GM23338 (cell line): ENCODE measurements at places on chromosomes 2 and 18. TPM values are rescaled to one million over a fixed set of nuclear protein-coding genes. Genes with fewer than 3 reads are reported as not detected.

The POTEF gene
- 1.8 and 3.0 TPM in 2 replicates for total RNA-seq

The IGFBP5 gene
- total RNA-seq, result 0.74 and 2.5 TPM in 2 replicates

The TOGARAM2 gene
- total RNA-seq, result 0.47 and 1.8 TPM in 2 replicates

The LBH gene
- total RNA-seq, result 21.0 and 30.3 TPM in 2 replicates

The RAB17 gene
- total RNA-seq, result 21.4 and 26.9 TPM in 2 replicates

The CACNB4 gene
- total RNA-seq, result 7.6 and 9.8 TPM in 2 replicates

The SP100 gene
- total RNA-seq, result 0.73 TPM in 1 of 2 replicates, not detected in the other

The CD8A gene
- 0.24 and 0.54 TPM in 2 replicates for total RNA-seq

The PLEKHH2 gene
- 6.5 and 6.7 TPM in 2 replicates for total RNA-seq

The B4GALT6 gene
- 33.8 and 40.4 TPM in 2 replicates for total RNA-seq

- no peak for DNase-seq
Observed at GRCh38 chr2:10497797-10498251, 49.7 kb upstream of the ODC1 start.

DNA sequence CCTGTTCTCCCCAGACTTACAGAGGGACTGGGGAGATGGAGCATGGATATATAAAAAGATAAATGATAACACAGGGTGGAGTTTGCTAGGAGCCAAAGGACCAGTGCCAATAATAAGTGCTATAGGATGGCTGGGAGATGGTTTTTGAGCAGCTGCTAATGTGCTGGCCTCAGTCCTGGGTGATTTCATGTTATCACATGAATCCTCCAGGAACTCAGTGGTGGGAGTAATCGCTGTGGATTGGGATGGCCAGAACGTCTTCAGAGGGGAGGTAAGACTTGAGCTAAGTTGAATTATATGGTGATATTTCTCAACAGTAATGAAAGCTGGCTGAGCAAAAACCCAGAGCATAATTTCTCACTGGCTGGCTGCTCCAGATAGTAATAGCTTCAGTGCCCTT is 441.4 kb downstream of the SLC4A3 start:
- no peak for DNase-seq

DNA sequence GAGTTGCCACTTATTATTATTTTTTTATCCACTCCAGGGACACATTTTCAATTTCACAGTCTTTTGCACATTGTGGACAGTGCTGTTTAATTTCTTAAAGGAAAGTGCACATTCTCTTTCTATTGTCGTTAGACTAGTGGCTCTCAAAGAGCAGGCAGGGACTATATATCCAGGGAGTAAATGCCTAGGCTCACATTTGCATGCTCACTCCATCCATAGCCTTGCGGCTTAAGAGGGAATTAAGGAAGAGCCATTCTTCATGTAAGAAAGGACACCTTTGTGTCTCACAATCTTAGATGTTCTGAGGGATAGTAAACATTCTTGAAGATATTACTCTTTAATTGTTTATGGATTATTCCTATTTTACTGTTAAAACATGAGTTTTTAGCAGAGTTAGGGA is 70.8 kb downstream of the FIGN start:
- DNase-seq, result no peak

DNA sequence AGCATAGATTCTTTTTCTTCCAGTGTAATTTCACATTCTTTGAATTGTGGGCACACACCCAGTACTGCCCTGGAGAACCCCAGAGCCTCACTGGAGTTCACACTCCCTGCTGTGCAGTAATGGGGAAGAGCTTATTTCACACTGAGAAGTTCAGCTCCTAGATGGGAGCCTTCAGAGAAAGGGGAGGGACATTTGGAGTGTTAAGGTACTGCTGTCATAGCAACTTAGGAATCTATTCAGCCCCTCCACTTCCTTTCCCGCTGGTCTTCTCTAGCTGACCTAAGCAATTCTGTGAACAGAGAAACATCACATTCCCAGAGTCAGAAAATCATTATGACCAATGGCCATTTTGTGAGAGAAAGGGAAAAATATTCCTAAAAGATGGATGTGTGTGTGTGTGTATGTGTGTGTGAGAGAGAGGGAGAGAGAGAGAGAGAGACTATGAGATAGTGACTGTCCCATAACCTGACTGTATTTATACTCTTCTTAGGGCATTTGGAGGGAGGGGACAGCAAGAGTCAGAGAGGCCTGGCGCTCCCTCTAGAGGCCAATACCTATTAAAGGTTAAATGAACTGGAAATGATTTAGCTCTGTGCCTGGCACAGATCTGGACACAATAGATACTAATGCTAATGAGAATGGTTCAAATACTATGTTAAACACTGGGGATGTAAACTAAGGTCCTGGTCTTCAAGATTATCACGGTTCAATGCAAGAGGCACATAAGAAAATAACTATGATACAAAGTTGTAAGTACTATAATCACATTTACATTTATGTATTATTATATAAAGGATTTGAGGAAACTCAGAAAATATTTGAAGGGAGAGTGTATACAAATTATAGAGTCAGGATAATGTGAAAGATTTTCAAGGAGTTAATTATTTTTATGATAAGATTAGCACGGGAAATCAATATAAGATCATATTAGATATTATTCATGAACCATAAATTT is 41.5 kb upstream of the RPE start:
- DNase-seq, result peak; percentile 94

DNA sequence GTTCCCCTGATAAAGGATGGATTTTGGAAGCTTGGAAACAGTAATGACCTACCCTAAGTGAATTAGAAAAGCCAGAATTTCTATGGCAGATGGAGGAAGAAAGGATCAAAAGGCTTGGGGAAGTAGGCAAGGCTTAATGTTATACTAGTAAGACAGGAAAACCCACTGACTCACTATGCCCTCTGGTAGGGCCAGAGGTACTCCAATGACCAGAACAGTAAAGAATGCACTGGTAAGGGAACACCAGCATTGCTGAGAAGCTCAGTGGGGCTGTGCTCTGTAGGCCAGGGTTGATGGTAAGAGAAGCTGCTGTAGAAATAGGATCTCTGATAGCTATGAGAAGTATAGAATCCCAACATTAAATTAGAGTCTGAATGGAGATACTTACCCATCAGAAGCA is 126.4 kb downstream of the GFPT1 start:
- DNase-seq, result no peak

GRCh38 chr2:230410861-230411569 is 5.0 kb upstream of the SP100 start:
- DNase-seq, result peak; percentile 2

- DNase-seq, result no peak
Observed at GRCh38 chr2:133418021-133418420, 150.2 kb downstream of the NCKAP5 start.

- DNase-seq, result no peak
Observed at GRCh38 chr2:188659656-188660406, 314.3 kb upstream of the COL3A1 start.

DNA sequence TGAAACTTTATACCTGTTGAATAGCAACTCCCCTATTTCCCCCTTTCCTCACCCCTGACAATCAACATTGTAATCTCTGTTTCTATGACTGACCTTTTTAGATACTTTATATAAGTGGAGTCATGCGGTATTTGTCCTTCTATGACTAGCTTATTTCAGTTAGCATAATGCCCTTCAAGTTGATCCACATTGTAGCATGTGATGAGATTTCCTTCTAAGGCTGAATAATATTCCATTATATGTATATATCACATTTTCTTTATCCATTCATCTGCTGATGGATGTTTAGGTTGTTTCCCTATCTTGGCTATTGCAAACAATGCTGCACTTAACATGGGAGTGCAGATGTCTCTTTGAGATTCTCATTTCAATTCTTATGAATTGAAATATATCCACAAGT is 9.5 kb downstream of the FASTKD2 start:
- no peak for DNase-seq

DNA sequence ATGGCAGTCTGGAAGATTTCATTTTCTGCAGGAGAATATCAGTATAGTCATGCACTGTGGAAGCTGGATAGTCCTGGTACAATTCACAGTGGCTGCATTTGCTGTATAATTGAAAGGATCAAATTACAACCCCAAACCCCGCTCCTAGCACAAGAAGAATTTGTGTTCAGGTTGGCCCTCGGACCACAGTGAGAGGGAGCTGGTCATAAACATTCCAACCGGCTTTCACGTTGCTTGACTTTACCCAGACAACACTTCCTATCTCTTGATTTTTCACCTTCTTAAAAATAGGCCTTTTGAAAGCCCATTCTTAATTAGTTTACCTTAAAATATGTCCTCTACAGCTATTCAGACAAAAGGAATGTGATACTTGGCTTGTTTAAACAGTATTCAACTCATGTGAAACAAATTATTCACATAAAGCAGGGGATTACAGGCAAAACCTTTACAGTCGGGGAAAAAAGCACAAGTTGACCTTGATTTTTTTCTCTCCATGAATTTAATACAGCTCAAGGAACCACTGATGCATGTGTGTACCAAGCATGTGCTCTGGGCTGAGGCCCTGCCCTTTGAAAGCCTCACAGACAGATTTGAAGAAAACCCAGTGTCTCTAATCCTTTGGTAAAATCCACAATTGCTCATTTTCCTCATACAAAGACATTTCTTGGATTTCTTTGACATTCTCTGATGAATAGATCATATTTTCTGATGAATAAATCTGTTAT is 143.0 kb upstream of the SOX11 start:
- peak; percentile 11 for DNase-seq

GRCh38 chr18:77249569-77250500 is at the start of gene GALR1:
TSS of gene GALR1 (plus strand) at chr18:77249848. CDS start at chr18:77250549, 701 bp downstream.
- peak; percentile 72 for DNase-seq
